ENCODE measurements at places on chromosomes 13 and 19. TPM values are rescaled to one million over a fixed set of nuclear protein-coding genes. Genes with fewer than 3 reads are reported as not detected.
A peak's percentile ranks its signal among the peaks of the same experiment; 100 is the strongest.

DNA sequence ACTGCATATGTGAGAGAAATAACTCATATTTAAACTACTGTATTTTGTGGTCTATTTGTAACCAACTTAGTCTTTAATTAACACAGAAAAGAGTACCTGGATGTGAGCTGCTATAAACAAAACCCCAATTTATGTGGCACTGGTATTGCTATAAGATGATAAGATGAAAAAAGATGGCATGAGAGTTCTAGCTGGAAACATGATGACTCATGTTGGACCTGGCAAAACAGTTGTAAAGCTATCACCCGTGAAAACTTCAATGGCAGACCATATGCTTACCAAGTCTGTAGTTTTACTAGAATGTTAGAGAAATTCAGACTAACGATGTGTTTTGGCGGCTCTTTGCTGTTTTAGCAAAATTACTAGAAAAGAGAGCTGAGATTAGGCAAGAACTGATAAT lies 69.6 kb upstream of the PCDH9 start:
- no peak for DNase-seq
- H3K4me1 ChIP-seq: no peaks in the 10 kb centered on the region
- no peaks in the 10 kb centered on the region for H3K36me3 ChIP-seq
- no peaks in the 10 kb centered on the region for H3K27me3 ChIP-seq
- H3K4me3 ChIP-seq: no peak overlapping the region

- H3K27ac ChIP-seq: no peak overlapping the region
- H3K4me1 ChIP-seq: no peaks in the 10 kb centered on the region
- no peak overlapping the region for H3K4me3 ChIP-seq
- DNase-seq: no peak
These were observed 597.7 kb downstream of the GPC6 start for GRCh38 chr13:93824286-93824685.

- DNase-seq: no peak
- no peaks in the 10 kb centered on the region for H3K4me1 ChIP-seq
These were observed 422.0 kb downstream of the FGF14 start for GRCh38 chr13:101979825-101980224.

DNA sequence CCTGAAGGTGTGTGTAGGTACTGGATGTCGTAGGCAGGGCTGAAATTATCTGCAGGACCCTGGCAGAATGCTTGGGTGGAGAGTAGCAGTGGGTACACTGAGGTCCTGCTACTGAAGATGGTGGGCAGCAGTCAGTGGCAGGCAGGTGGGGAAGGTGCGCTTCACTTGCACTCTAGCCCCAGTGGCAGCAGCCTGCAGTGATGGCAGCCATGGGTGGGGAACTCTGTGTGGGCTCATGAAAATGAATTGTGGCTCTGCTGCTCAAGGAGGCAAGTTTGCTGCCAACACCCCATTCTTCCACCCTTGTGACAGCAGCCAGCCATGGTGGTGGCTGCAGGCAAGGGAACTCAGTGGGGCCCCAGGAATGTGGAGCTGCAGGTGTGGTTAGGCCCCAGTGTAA lies 1242.7 kb upstream of the MIR17HG start:
- H3K4me1 ChIP-seq: no peaks in the 10 kb centered on the region
- H3K36me3 ChIP-seq: no peaks in the 10 kb centered on the region
- no peak overlapping the region for H3K4me3 ChIP-seq
- H3K27me3 ChIP-seq: no peaks in the 10 kb centered on the region
- no peak overlapping the region for H3K27ac ChIP-seq

- H3K27me3 ChIP-seq: no peaks in the 10 kb centered on the region
- H3K4me3 ChIP-seq: no peak overlapping the region
- no peaks in the 10 kb centered on the region for H3K36me3 ChIP-seq
- DNase-seq: no peak
- no peak overlapping the region for H3K27ac ChIP-seq
These were observed 3.7 kb downstream of the ZNF772 start for GRCh38 chr19:57473646-57474045.

GRCh38 chr13:74929436-74929835 lies 552.5 kb downstream of the TBC1D4 start:
- H3K4me3 ChIP-seq: no peak overlapping the region
- no peak for DNase-seq
- no peaks in the 10 kb centered on the region for H3K36me3 ChIP-seq
- H3K4me1 ChIP-seq: peaks cover 8% of the 10 kb centered on the region

DNA sequence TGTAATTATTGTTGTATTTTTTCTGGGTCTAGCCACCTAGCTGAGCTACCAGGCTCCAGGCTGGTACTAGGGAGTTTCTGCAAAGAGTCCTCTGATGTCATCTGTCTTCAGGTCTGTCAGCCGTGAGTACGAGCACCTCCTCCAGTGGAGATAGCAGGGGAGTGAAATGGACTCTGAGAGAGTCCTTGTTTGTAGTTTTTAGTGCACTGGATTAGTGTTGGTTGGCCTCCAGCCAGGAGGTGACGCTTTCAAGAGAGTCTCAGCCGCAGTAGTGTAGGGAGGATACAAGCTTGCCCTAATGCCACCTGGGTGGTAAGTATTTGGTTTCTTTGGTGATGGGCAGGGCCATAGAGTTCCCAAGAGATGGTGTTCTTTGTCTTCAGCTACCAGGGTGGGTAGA lies 384.8 kb downstream of the SLC7A1 start:
- DNase-seq: no peak
- H3K27me3 ChIP-seq: no peaks in the 10 kb centered on the region
- H3K4me1 ChIP-seq: no peaks in the 10 kb centered on the region
- H3K36me3 ChIP-seq: no peaks in the 10 kb centered on the region
- no peak overlapping the region for H3K27ac ChIP-seq

DNA sequence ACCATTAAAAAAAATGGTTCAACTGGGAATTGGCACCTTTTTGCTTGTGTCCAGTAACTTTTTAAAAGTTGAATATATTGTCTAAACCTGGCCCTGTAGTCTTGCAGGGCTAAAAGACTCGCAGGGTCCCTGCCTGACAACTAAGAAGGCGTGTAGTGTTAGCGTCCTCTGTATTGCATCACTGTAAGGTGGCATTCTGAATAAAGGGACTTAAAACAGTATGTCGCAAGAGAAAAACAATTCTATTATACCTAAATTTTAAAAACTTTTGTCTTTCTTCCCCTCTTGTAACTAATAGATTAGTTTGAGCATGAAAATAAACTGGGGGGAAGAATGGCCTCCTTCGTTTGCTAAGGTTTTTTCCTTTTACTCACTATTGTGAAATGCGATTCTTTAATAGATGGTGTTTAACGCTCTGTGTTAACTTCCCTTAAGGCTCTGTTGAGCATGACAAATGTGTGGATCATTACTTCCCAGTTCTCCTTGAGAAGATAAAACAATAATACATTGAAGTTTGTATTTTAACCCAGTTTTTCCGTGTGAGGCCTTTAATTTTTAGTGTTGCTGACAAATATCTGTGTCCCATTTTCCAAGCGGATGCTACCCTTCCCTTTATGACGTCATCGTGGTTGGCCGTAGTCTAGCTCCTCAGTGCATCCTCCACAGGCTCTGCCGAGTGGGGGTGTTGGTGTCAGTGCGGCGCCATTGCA lies 134.6 kb downstream of the KATNAL1 start:
- H3K27ac ChIP-seq: no peak overlapping the region
- no peaks in the 10 kb centered on the region for H3K4me1 ChIP-seq
- no peaks in the 10 kb centered on the region for H3K27me3 ChIP-seq

GRCh38 chr13:105972811-105973590 lies 562.5 kb downstream of the EFNB2 start:
- no peak for DNase-seq
- no peak overlapping the region for H3K27ac ChIP-seq
- no peaks in the 10 kb centered on the region for H3K36me3 ChIP-seq
- H3K27me3 ChIP-seq: no peaks in the 10 kb centered on the region

DNA sequence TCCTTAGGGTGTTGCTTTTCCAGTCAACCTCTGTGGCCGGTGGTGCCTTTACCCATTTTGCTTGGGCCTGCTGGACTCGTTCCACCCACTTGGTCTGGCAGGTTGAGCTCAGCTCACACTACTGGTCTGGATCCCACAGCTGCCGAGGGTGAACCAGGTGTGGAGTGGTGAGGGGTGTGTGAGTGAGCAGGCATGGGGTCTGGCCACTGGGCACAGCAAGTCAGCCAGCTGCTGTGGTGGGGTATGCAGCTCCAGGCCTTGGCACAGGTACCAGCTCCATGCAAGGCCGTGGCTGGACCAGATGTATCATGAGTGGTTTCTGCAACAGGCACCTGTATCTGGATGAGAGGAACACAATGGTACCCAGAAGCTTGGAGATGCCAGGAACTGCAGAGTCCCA lies 277.6 kb upstream of the KLHL1 start:
- no peaks in the 10 kb centered on the region for H3K27me3 ChIP-seq
- no peak overlapping the region for H3K4me3 ChIP-seq
- DNase-seq: no peak

- no peaks in the 10 kb centered on the region for H3K36me3 ChIP-seq
- no peaks in the 10 kb centered on the region for H3K27me3 ChIP-seq
- no peak overlapping the region for H3K4me3 ChIP-seq
- H3K27ac ChIP-seq: no peak overlapping the region
- DNase-seq: no peak
- no peaks in the 10 kb centered on the region for H3K4me1 ChIP-seq
These were observed 112.8 kb downstream of the NDFIP2 start for GRCh38 chr13:79593641-79594275.

GRCh38 chr13:106376401-106377112 lies 158.9 kb downstream of the EFNB2 start:
- H3K27ac ChIP-seq: no peak overlapping the region
- H3K4me1 ChIP-seq: no peaks in the 10 kb centered on the region
- no peaks in the 10 kb centered on the region for H3K36me3 ChIP-seq
- no peaks in the 10 kb centered on the region for H3K27me3 ChIP-seq
- no peak for DNase-seq

DNA sequence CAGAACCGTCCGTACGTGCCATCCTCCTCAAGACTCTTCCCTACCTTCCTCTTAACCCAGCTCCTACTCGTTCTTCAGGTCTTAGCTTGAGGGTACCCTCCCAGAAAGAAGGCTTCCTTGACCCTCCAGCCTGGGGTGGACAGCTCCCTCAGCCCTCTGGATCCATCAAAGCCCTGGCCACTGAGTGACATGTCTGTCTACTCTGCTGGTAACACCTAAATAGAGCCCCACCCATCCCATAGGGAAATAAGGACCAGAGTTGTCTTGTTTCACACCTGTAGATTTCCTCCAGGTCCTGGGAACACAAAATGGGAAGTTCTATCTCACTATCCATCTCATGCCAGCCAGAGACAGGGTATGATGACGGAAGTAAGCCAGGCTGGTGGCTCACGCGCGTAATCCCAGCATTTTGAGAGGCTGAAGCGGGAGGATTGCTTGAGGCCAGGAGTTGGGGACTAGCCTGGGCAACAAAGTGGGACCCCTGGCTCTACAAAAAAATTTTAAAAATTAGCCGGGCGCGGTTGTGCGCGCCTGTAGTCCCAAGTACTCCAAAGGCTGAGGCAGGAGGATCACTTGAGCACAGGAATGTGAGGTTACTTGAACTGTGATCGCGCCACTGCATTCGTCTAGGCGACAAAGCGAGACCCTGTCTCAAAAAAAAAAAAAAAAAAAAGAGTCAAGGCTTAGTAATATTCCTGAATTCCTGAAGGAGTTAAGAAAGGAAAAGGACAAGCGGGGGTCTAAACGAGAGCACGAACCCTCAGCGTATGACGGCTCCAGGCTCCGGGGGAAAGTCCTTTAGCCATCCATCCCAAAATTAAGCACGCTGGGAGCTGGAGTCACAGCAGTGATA lies 566 bp upstream of the CCDC97 start:
- H3K36me3 ChIP-seq: peaks cover 61% of the 10 kb centered on the region
- H3K4me3 ChIP-seq: peak overlapping the region; percentile 67
- no peaks in the 10 kb centered on the region for H3K27me3 ChIP-seq
- H3K4me1 ChIP-seq: peaks cover 12% of the 10 kb centered on the region
- peak overlapping the region; percentile 88 for H3K27ac ChIP-seq

- no peaks in the 10 kb centered on the region for H3K27me3 ChIP-seq
- no peaks in the 10 kb centered on the region for H3K4me1 ChIP-seq
- no peak overlapping the region for H3K4me3 ChIP-seq
- no peak for DNase-seq
These were observed 5.3 kb downstream of the BTBD2 start for GRCh38 chr19:2010135-2010668.

DNA sequence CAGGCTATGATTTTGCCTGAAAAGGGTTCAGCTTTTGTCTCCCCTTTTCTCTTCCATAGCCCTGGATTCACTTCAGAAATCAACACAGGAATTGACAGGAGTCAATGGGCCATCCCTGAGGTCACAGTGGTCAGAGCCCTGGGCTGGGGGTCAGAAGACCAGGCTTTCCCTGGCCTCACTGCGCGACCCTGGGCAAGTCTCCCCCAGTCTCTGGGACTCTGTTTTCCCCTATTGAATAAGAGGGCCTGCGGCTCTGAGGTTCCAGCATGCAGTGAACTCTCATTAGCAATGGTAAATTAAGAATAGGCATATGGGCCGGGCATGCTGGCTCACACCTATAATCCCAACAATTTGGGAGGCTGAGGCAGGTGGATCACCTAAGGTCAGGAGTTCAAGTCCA lies 30.7 kb upstream of the VSTM2B start:
- no peak overlapping the region for H3K4me3 ChIP-seq
- no peak for DNase-seq
- H3K36me3 ChIP-seq: no peaks in the 10 kb centered on the region
- H3K4me1 ChIP-seq: no peaks in the 10 kb centered on the region
- H3K27me3 ChIP-seq: peaks cover 23% of the 10 kb centered on the region

DNA sequence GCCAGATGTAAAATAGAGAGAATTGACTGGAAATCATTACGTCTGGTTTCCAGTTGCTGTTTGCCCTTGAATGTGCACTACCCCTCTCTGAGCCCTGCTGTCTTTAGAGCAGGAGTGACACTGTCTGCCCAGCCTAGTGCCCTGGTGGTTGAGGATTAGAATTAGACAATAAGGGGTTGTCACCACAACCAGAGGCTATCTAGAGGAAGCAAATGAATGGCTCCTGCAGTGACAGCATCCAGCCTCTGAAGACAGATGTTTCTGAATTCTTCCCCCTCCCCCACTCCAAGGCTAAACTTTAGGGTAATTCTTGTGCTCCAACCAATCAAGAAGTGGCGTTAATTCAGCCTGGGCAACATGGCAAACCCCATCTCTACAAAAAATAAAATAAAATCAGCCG lies 2.0 kb downstream of the RAB8A start:
- no peak for DNase-seq
- H3K4me3 ChIP-seq: no peak overlapping the region
- peaks cover 44% of the 10 kb centered on the region for H3K36me3 ChIP-seq
- no peak overlapping the region for H3K27ac ChIP-seq
- no peaks in the 10 kb centered on the region for H3K27me3 ChIP-seq

DNA sequence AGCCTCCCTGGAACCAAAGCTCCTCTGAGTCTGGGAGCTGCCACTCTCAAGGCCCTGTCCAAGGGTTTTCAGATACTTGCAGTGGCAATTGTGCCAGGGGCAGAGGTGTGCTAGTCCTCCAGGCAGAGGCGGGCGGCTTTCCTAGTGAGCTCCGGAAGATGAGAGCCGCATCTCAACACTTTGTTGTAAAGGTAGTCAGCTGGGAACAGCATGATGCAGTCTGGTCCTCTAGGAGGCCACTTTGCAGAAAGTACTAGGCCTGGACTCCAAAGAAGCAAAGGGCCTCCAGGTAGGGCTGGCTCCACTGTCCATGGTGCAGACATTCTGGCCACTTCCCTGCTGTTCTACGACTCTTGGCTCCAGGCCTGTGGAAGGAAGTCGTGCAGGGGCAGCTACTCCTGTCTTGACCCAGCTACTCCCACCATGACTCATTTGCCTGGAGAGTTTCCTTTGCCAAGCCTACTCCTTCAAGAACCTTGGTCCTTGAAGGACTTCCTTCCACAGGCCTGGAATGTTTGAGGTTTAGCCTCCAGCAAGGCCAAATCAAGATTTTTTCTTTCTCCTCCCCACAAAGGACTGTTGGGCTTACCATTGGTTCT lies 9.9 kb upstream of the ZNF536 start:
- H3K27me3 ChIP-seq: peaks cover 41% of the 10 kb centered on the region
- H3K4me3 ChIP-seq: no peak overlapping the region
- DNase-seq: no peak
- H3K36me3 ChIP-seq: no peaks in the 10 kb centered on the region
- no peaks in the 10 kb centered on the region for H3K4me1 ChIP-seq
- H3K27ac ChIP-seq: no peak overlapping the region

Gene CILP2
- polyA plus RNA-seq: 0.05 TPM

Gene CBLC
- polyA plus RNA-seq: not detected

Gene VSTM2B
- not detected for polyA plus RNA-seq

Gene ELANE
- polyA plus RNA-seq: not detected

Gene COX6B2
- 1.5 TPM for polyA plus RNA-seq
